ENCODE measurements at places on chromosomes 1 and 21.

- DNase-seq = no peak
Observed at GRCh38 chr1:81834268-81834667, 33.5 kb downstream of the ADGRL2 start.

DNA sequence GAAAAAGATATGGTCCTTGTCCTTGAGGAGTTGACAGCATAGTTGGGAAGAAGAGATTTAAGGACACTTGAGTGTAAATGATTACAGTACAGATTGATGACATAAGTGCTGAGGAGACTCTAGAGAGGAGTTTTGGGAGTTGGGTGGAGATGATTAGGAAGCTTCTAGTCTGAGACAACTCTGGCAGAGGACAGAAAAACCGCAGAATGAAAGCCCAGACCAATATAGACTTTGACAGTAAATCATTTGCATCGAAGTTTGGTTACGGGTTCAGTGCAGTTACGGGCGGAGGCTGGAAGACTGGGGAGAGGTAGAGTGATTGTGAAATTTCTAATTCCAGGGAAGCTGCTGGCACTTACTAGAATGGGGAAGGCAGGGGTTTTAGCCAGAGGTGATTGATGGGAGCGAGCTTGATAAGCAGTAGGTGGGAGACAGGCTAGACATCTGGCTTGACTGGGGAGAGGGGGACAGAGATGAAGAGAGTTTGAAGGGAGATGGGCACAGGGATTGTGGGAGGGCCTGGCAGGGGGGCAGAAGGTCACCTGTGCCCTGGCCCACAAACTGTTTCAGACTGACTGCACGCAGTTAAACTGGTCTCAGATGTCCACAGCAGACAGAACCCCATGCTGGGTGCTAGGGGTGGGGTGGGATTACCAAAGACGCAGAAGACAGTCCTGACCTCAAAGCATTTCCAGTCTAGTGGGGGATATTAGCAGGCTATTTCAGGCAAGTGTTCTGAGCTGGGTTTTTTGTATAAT lies 20.1 kb downstream of the SH2D2A start:
- no peak for DNase-seq

DNA sequence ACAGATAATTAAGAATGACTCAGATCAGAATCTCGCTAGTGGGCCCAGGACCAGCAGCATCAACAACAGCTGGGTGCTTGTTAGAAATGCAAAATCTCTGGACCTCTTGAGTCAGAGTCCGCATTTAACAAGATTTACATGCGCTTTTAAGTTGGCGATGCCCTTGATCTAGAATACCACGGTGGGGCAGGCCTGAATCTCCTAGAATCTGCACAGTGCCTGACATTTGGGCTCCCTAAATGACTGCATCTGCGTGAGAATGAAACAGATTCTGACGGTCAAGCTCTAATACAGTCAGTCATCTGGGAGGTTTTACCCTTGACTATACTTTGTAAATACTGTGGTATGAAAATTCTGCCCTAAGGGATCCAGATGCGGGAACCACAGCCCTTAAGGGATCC lies 17.2 kb upstream of the RAB29 start:
- DNase-seq = no peak

GRCh38 chr1:53303726-53304515 lies 23.9 kb downstream of the LRP8 start:
- DNase-seq = no peak

- DNase-seq = no peak
Observed at GRCh38 chr1:61337037-61337436, 254.7 kb downstream of the NFIA start.

Data from GOT3 (cell line).